SK-MEL-5 (cell line): ENCODE measurements at places on chromosomes 16 and 17.

GRCh38 chr16:4803401-4803844, 990 bp upstream of the ROGDI start:
- no peak for DNase-seq

DNA sequence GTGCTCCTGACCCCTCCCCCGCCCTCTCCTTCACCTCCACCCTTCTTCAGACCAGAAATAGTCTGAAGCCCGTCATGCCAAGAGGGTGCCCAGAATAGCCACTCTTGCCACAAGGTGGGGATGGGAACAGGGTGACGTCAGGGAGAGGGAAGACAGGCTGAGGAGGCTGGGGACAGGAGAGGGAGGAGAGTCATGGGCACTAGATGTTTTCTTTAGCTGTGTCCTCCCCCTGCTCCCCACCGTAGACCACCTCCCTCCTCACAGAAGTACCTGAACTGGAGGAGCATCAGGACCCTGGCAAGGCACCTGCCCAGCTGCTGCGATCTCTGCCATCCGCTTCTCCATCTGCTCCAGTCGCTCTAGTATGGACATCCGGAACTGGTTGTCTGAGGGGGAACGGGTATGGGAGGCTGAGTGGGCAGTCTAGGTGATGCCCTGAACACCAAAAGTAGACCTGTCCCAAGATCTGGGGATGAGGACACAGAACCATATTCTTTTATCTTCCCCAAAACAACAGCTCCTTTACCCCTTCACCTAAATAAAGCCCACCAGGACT, 6.6 kb upstream of the SPAG7 start:
- DNase-seq, result no peak

- no peak for DNase-seq
These were observed 4.5 kb upstream of the IRX3 start for GRCh38 chr16:54290833-54291655.

DNA sequence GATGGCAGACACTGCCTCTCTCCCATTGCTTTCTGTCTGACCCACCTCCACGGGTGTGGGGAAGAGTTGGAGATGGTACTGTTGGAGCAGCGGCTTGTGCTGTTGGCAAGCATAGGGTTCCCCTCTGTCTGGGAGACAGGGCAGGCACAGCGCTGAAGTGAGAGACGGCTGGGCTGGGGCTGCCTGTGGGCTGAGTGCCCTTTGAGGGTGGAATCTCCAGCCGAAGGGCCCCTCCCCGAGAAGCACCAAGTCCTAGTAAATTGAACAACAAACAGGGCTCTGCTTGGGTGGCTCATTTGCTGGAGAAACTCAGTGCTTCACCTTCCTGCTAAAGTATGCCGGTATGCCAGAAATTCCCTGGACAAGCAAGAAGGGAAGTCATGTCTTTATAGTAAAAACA, 79.7 kb downstream of the KSR1 start:
- no peak for DNase-seq

GRCh38 chr17:16583781-16584180, 14.8 kb upstream of the ZNF287 start:
- DNase-seq, result no peak

GRCh38 chr17:57534863-57535248, 210.2 kb downstream of the CCDC182 start:
- no peak for DNase-seq

- DNase-seq, result no peak
These were observed 178.7 kb downstream of the GRIN2A start for GRCh38 chr16:10003486-10003885.

GRCh38 chr16:88807142-88807625, 3.6 kb downstream of the CDT1 start:
- no peak for DNase-seq

GRCh38 chr17:43342589-43342890, 56.3 kb upstream of the ARL4D start:
- no peak for DNase-seq

DNA sequence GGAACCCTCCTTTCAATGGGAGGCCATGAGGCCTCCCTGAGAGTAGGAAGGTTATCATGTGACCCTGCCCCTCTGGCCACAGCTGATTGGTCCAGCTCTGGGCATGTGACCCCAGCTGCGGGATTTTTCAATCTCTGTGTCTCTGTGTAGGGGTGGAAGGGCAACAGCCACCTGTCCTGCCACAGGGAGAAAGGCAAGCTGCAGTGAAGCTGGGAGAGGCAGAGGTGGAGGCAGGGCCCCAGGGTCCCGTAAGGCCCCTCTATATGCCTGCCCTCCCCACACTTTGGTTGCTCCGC, 10.9 kb downstream of the DNAAF8 start:
- no peak for DNase-seq

GRCh38 chr17:60158751-60159478, 9.1 kb downstream of the CA4 start:
- DNase-seq, result no peak

GRCh38 chr16:84020353-84020752, 22.2 kb downstream of the SLC38A8 start:
- DNase-seq, result no peak

- DNase-seq, result peak; percentile 56
These were observed 3.9 kb downstream of the ACTG1 start for GRCh38 chr17:81508639-81509206.
